ENCODE measurements at places on chromosomes 2 and 18. TPM values are rescaled to one million over a fixed set of nuclear protein-coding genes. Genes with fewer than 3 reads are reported as not detected.

CHRND gene
- total RNA-seq: not detected

SPP2 gene
- not detected for total RNA-seq

SULT1C4 gene
- total RNA-seq: 2.7 TPM

GRCh38 chr2:115084446-115084845 is 642.0 kb downstream of the DPP10 start:
- no peak for DNase-seq

DNA sequence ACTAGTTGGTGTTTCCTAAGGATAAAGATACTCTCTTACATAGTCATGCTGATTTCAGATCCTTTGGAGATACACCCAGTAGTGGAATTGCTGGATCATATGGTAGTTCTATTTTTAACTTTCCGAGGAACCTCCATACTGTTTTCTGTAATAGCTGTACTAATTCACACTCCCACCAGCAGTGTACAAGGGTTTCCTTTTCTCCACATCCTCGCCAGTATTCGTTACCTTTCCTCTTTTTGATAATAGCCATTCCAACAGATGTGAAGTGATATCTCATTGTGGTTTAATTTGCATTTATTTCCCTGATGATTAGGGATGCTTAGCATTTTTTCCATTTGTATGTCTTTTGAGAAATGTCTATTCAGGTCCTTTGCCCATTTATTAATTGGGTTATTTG is 34.0 kb downstream of the ACTR2 start:
- DNase-seq: no peak

- DNase-seq: no peak
These were observed 135.3 kb downstream of the SLC8A1 start for GRCh38 chr2:40316620-40317019.

GRCh38 chr18:2424420-2424819 is 146.9 kb downstream of the METTL4 start:
- no peak for DNase-seq

GRCh38 chr2:171185941-171186340 is 25.2 kb upstream of the TLK1 start:
- no peak for DNase-seq

GRCh38 chr2:37855283-37856041 is 69.6 kb upstream of the RMDN2 start:
- DNase-seq: no peak

DNA sequence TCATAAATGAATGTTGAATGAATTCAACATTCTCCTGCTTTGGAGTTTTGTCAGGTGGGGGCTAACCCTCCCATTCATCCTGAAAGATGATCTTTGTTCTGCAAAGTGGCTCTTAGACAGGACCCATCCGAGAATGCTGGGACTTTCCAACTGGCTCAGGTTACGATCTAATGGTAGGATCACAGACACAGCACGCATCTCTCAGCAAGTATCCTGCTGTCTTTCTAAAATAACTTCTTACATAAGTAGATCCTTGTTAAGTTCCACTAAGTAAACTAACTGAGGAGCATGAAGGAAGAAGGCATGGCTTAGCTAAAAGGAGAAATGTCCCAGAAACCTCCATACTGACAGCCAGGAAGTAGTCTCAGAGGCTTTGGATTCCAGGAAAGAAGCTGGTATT is 23.7 kb downstream of the CYP27A1 start:
- no peak for DNase-seq

DNA sequence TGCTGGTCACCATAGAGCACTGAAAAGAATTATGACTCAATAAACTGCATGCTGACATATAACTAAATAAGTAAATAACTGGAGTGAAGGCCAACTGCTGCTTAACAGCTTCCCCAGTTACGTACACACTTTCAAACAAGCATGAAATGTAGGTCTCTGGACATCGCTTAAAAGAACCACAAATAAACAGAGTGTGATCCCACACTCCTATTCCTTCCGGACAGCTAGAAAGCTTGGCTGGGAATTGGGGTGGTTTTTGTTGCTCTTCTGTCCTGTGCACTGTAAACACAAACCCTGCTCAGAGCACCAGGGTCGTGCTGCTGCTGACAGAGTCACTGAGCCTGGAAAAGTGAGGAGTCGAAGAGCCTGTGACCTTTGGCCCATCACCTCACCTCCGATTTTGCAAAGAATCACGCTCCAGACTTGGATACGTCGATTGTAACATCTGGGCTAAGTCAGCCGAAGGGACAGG is 162.7 kb upstream of the NT5C1B start:
- DNase-seq: no peak

DNA sequence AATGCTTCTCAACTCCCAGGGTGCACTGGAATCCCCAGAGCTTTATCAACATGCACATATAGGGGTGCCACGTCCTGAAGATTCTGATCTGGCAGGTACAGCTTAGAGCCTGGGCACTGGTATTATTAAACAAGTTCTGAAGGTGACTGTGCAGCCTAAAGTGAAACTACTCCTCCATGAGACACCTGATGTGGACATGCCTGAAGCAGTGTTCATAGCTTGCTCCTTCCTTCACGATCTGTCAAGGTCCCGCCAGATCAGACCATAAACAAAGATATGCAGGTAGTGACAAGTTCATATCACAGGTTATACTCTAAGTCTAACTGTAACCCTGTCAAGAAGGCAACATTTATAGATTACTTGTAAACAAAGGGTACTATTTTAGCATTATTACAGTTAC is 65.3 kb upstream of the DNER start:
- no peak for DNase-seq

- DNase-seq: no peak
These were observed 861.6 kb upstream of the CELF4 start for GRCh38 chr18:38427234-38427633.

GRCh38 chr2:226078666-226079065 is 679.2 kb downstream of the NYAP2 start:
- DNase-seq: no peak

- peak; percentile 92 for DNase-seq
These were observed 1.1 kb downstream of the VAMP8 start for GRCh38 chr2:85578243-85579180.
